ENCODE measurements at places on chromosomes 5 and 9. TPM values are rescaled to one million over a fixed set of nuclear protein-coding genes. Genes with fewer than 3 reads are reported as not detected.

GRCh38 chr9:77751341-77752091 lies 103.4 kb upstream of the GNA14 start:
- DNase-seq = peak; percentile 20

- no peak for DNase-seq
These were observed 293.4 kb downstream of the YTHDC2 start for GRCh38 chr5:113806904-113807303.

DNA sequence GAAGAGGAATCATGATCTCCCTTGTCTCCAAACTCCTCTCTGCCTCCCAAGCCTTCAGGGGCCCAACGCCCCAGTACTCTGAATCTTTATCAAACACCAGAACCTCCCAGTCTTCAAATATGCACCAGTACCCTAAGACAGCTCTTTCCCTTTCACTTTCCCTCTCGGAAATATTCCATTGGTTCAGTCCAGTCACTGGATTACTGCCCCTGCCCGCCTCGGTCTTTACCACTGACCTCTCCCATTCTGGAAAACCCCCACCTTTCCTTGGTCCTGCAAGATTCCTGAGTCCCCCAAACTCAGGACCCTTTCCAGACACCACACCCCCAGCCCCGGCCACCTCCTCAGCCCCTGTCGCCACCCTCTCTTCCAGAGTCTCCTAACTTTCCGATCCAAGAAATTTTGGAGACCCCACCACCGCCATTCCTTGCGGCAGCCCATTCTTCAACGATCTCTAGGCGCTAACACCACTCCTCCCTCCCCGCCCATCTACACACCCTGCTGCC lies 674 bp downstream of the C5orf15 start:
- no peak for DNase-seq

DNA sequence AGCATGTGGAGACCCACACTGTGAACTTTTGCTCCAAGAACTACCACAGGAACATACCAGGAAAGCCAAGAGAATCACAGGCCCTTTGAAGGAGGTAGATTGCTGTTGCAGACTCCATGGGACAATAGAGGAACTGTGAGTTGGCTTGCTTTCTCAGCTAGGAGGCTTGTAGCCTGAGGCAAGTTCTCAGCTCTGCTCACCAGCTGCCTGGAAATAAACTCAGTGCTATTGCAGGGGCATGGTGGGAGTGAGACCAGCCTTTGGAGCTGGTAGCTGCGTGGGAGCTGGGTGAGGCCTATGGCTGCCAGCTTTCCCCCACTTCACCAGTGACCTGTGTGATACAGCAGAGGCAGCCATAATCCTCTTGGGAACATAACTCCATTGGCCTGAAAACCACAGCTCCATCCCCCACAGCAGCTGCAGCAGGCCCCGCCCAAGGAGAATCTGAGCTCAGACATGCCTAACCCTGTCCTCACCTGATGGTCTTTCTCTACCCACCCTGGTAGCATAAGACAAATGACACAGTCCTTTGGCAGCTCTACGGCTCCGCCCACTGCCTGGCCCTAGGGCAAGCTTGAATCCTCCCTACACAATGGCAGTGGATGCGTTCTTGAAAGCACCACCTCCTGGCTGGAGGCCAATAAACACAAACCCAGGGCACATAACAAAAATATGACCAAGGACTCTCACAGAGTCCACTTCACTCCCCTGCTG lies 389.5 kb downstream of the KIF4B start:
- no peak for DNase-seq

DNA sequence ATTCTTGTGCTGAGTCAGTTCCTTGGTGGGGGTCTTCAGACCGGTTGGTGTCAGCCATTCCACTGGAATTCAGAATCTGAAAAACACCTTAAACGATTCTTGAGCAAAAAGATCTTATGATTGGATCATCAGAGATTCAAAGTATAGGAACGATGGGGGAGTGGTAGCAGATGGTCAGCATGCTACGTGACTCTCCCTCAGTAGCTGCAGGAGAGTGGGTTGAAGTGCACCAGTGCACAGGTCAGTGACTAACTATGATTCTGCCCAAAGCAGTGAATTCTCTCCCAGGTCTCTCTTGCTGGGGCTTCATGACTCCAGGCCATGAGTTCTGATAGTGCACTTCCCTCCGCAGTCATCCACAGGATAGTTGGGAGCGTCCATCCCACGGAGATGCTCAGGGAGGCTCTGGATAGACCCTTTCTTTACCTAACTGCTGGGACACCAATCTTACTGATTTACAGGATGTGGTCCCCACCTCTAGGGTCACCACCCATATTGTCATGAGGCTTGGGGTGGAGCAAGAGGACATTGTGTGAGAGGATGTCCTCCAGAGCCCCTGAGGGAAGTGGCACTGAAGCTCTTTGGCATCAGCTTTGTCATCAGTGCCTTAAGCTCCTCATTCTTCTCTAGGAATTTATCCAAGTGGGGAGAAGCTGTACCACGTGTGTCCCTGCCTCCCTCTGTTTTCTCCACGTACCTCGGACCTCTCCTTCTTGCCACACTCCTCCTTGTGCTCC lies 62.0 kb downstream of the RASGRF2 start:
- DNase-seq = no peak

DNA sequence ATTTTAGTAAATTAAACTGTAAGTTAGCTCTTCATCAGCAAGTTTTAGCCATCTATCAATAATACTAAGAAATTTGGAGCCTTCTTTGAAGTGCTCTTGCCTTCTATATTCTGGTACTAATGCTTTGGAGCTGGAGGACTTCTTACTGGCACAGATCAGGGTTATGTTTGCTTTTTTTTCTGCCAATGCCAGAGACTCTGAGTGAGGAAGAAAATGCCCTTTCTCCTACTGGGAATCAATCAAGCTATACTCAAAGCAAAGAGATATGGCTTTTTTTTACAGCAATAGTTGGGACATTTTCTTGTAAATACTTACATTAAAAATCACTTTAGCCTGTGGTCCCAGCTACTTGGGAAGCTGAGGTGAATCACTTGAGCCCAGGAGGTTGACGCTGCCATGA lies 4.3 kb downstream of the HSDL2 start:
- no peak for DNase-seq

DNA sequence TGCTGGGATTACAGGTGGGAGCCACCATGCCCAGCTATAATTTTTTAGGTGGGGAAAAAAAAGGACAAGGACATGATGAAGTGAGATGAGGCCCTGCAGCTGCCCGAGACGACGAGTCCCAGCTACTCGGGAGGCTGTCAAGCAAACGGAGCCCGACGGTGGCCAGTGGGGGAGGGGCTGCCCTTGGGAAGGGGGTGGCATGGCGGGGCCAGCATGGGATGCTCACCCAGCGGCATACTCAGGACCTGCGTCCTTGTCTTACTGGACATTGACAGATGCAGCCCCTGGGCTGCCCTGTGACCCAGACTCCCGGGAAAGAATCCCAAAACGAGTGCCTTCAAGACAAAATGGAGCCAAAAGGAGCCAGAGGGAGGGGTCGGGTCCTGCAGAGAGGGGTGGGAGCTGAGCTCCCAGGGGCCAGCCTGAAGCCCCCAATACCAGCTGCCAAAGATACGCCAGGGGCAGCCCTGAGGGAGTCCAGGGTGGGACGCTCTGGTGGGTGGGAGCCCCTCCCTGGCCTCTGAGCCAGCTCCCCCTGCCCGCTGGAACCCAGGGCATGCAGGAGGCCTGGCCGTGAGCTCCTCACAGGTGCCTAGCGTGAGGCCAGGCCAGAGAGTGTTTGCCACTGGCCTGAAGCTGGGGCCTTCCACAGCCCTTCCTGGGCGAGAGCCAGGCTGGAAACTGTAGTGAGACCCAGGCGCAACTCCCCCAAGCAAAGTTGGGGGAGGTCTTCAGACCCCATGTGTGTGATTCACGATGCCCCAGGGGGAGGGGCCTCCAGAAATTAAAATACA lies 15.7 kb downstream of the CCDC187 start:
- no peak for DNase-seq

DNA sequence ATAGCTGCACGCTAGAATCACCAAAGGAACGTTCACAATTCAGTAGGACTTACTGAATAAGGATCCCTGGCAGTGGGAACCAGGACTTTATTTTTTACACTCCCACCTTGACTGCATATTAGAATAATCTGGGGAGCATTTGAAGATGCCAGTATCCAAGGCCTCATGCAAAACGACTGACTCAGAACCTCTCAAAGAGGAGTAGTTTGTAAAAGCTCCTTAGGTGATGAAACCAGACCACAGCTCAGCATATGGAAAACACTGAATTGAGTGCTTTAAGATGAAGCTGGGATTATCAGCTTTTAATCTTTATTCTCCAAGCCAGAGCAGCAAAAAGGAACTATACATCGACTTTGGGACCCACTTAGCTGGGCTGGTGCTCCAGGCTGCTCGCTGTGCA lies 288.3 kb downstream of the MLLT3 start:
- no peak for DNase-seq

- DNase-seq = no peak
These were observed 591.4 kb downstream of the CCDC171 start for GRCh38 chr9:16143947-16144890.

GRCh38 chr5:61332851-61333320 lies 828 bp downstream of the ZSWIM6 start:
- no peak for DNase-seq

GRCh38 chr5:93191035-93191817 lies 389.8 kb downstream of the NR2F1-AS1 start:
- no peak for DNase-seq

DNA sequence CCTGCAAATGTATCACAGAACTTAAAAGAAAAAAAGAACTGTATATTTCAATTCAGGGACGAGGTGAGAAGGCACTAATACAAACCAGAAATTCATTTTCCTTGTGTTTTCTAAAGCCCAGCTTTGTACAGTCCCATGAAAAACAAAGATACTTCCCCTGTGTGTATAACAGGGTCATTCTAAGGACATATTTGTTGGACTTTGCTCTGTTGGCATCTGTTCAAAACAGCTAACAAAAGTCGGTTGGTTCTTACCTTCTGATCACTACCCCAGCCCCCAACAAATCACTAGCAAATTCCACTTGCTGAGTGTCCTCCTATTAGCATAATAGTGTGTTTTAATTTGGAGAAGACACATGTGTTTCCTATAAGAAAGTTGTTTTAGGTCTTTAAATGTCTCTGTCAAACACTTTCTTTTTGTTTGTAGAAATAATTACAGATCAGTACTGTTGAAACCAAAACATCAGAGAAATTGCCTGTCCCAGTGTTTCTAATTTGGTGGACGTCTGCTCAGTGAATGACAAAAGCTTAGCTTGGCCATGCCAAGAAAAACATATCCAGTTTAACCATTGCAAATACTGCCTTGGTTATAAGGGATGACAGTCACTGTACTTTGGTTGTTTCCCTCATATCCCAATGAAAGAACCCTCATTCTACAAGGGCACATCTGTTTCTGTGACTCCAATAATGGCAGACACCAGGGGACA lies 480.5 kb downstream of the EBF1 start:
- no peak for DNase-seq

DNA sequence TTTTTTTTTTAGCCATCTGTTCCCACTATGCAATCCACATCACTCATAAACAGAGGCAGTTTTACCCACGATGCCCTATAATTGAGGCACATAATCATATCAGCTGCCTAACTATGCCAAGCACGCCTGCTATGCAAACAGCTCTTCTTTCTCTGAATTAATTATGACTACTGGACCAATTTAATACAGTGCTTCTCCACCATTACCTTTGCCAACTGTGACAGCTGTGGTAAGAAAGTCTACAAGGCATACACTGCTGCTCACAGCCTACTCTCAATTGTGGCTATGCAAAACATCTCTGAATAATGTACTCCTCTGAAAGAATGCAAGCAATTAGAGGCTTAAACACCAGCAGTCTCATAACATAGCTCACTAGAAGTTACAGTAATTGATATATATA lies 97.1 kb downstream of the DTWD2 start:
- no peak for DNase-seq

- no peak for DNase-seq
These were observed 28.1 kb downstream of the ZNF608 start for GRCh38 chr5:124718380-124718789.

DNA sequence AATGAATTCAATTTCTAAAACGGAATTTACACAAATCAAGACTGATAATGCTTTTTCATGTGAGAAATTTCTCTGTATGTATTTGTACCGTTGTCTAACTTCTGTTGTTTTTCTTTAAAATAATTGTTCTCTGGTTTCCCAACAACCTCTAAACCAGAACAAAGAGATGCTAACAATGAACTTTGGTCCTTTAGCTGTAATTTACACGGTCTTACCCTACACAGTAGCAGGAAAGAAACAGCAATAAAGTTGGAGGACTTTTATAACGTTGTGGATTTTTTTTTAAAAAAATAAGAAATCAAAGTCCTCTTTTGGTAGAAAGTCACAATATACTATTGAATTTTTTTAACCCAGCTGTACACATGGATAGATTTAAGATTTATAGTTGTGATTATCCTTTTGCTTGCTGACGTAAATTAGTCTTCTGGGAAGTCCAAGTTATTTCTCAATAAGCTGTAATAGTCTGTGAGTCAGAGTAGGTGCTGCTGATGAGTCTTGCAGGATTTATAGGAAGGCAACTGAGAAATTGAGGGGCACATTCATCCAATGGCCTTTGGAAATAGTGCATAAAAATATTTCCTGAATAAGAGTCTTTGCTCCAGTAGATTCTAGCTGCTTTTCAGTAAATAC lies 76.8 kb upstream of the PCSK1 start:
- DNase-seq = no peak

GRCh38 chr5:94223235-94223634 lies 395.2 kb downstream of the KIAA0825 start:
- DNase-seq = no peak

- DNase-seq = no peak
These were observed 597.7 kb downstream of the CCDC171 start for GRCh38 chr9:16150501-16150900.

DNA sequence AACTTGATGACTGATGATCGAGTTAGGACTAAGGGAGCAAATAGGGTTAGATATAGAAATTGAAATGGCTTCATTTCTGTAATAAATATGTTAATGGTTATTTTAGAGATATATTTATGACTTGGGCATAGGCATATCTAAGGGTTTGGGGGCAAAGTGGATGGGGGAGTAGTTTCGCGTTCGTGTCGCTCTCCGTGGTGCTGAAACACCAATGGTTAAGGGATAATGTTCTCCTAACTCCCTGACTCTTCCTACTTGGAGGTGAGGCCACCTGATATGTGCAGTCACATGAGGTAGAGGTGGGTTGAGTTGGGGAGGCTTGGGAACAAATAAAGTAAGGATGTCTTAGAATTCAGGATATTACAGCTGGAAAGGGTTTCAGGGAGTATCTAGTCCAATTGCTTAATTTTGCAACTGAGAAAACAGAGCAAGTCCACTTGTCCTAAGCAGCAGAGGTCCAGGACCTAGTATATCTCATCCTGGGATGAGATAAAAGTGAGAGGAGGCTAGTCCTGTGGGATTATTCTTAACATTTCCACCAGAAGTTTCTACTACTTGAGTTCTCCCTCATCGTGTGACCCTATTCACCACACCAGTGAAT lies 44.0 kb upstream of the MAP1B start:
- DNase-seq = peak; percentile 57

Gene HK3
- total RNA-seq = not detected

Gene SHISAL2B
- total RNA-seq = 0.55 TPM

Gene FBP2
- not detected for total RNA-seq

Gene PCDHB12
- total RNA-seq = 3.1 TPM

Gene MSMP
- total RNA-seq = not detected

Gene CER1
- 0.32 TPM for total RNA-seq

Gene GARIN3
- not detected for total RNA-seq

Data from neural crest cell (in vitro differentiated cells).